ENCODE measurements at places on chromosomes 4 and X.

GRCh38 chrX:39309721-39310152 is 508.5 kb downstream of the MID1IP1 start:
- no peak for DNase-seq

GRCh38 chr4:53005149-53005546 is 143.0 kb downstream of the RASL11B start:
- no peak for DNase-seq

- no peak for DNase-seq
These were observed 180.6 kb upstream of the MAP3K15 start for GRCh38 chrX:19695884-19696283.

- no peak for DNase-seq
These were observed 6.8 kb downstream of the MAEA start for GRCh38 chr4:1296324-1297022.

DNA sequence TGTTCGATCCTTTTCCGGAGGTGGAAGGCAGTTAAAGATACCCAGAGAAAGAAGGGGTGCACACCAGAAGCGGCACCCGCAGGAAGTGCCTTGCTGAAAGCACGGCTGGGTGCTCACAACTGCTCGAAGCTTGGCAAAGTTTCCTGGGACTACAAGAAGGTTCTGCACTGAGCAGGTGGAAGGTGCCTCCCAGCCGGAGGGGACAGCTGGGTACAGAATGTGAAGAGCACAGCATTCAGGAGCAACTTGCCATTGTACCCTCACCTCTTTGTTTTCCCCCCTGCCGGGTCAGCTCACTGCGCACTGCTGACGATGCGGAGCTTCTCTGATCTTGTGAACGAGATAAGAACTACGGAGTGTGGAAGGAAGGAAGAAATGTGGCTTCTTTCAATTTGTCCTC is 289.2 kb downstream of the FBXW7 start:
- no peak for DNase-seq

DNA sequence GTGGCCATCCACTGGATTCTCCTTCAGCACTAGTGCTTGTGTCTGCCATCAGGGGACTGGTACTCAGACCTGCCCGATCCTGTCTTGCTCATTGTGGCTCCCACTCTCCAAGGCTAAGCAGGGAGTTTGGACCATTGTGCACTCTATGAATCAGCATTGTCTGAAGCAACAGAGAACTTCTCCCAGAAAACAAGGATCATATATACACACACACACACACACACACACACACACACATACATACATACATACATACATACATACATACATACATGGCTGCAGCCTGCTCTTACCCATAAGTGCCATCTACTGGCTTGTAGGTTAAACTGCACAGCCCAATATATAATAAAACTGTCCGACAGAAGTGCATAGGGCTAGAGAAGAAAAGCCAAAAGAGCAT is 345.3 kb upstream of the LCORL start:
- DNase-seq, result peak; percentile 46

DNA sequence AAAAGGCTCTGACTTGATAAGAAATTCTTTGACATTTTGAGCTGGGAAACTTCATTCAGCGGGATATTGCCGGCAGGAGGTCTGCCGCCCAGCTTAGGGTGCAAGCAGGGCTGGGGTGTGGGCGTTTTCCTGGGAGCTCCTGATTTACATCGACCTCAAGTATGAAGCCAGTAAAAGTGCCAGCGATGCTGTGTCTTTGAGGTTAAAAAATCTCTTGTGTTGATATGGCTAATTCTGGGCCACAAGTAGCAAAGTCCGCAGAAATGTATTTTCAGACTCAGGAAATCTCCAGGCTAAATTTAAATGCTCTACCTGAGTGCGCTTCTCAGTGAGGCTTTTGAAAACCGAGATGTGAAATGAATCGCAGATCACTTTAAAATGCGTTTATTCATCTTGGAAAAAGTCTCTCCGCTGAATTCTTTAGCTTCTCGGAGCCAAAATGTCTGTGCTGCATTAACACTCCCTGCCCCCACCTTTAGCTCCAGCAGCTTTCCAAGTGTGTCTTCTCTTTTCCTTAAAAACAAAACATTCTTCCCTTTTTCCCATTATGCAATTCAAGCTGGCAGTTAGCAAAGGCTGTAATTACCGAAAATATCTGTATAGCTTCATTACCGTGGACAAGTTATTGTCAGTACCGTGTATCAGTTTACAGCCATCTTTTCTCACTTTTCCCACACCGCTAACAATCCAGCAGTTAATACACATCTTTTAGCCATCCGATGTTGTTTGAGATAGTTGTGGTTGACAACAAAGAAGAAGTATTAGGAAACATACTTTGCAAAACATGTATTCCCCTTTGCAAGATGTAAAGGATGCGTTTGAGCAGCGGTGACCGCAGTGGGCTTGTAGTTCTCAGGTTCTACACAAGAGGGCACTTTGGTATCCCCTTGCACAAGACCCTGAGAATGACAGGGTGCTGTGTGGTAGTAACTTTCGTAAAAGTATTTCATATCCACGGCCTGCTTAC is 136.0 kb upstream of the STX18 start:
- peak; percentile 19 for DNase-seq

DNA sequence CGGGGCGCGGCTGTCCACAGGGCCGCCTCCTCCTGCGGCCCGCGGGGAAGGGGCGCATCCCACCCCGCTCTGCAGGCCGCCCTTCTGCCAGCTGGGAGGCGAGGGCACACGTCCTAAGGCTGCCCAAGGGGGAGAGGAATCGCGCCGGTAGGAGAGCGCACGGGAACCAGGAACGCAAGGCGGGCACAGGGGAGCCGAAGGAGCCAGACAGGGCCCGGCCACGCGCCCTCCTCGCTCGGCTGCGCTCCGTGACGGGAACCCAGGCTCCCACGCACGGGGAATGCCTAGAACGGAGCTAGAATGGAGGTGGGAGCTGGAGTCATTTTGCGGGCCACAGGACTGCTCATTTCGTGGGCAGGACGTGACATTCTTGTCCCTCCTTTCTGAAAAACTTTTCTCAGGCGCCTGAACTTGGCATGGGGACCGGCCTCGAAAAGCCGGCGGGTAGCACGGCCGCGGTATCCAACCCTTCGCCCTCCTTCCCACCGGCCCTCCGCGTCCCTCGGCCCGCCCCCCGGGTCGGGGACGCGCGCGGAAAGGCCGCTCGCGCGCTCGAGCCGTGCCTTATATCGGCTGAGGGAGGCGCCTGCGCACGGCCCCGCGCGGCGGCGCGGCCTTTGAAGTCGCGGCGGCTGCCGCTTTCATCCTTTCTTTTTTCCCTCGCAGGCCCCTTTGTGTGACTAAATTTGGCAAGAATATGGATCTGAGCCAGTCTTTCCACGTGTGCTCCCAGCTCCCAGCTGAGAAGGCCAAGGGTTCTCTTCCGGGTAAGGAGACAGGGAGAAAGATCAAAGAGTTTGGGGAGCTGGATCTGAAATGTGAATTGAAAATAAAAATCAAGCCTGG is 4.2 kb upstream of the LEF1 start:
- DNase-seq, result peak; percentile 92

GRCh38 chr4:176642472-176642871 is 150.2 kb downstream of the VEGFC start:
- no peak for DNase-seq

- peak; percentile 49 for DNase-seq
These were observed 4.7 kb upstream of the NKX6-1 start for GRCh38 chr4:84503495-84504437.

DNA sequence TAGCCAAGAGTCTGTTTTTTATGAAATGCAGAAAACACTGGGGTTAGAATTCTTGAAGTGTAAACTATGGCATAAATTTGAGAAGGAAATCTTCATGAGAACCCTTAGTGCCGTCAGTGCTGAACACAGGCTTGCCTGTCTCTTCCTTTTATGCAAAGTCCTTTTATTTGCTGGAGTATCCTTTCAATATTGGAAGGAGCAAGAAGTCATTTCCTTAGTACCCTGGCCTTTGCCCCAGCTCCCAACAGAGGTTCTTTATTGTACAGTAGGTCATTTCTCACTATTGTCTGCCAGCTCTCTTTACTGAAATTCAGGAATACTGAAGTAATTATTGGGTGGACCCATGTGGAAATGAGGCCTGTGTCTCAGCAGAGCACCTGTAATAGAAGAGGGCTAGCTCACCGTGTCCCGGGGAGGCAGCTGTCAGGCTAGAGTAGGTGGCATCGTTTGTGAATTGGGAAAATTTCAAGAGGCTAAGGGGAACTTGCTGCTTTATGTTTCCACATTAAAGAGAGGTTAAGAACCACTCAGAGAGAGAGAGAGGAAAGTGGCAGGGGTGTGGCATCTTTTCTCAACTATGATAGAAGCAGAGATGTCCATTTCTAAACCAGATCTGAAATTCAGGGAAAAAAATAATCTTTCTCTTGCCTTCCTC is 8.7 kb downstream of the FHDC1 start:
- no peak for DNase-seq

- no peak for DNase-seq
These were observed 24.0 kb downstream of the TAB3 start for GRCh38 chrX:30865015-30865414.

GRCh38 chrX:96314985-96315384 is 369.7 kb upstream of the DIAPH2 start:
- no peak for DNase-seq

- DNase-seq, result no peak
These were observed 38.4 kb upstream of the FAM9B start for GRCh38 chrX:9072281-9072680.

- DNase-seq, result no peak
These were observed 264.3 kb upstream of the AGTR2 start for GRCh38 chrX:115906276-115906675.

Data from NCI-H1092 treated with DMSO at 0.1 percent for 48 hours (cell line).